ENCODE measurements at places on chromosomes 12 and 14.
A peak's percentile ranks its signal among the peaks of the same experiment; 100 is the strongest.

GRCh38 chr14:76203086-76204001, 51.6 kb downstream of the GPATCH2L start:
- peak; percentile 99 for DNase-seq

DNA sequence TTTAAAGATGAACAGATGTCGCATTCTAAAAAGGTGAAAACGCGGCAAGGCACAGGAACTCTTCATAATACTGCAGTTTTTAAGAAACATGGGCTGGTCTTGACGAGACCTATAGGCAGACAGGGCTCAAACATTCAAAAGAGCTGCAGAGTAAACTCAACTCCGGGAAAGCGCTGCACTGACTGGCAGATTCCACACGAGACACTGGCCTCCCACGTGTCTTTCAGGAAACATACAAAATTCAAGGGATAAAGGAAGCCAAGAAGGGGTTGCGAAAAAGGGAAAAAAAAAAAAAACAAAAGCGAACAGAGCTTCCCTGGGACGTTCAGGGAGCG, 614 bp upstream of the ARF6 start:
- peak; percentile 96 for DNase-seq

GRCh38 chr12:20510811-20511210, 142.5 kb downstream of the PDE3A start:
- no peak for DNase-seq

DNA sequence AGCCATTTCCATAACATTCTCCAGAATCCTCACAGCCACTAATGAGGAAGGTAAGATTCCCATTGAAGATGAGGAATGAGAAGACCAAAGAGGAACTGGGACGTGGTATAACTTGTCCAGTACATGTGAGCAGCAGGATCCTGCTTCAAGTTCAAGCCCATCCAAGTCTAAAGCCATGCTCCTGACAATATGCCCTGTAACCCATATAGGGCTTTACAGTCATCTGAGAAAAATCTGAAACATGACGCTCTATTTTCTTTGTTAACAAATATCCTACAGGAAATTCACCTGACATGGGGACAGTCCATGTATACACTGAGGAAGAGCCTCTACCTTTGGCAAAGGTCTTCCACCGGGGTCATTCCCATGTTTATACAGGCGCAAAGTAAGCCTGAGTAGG, 3.1 kb upstream of the ACTR6 start:
- DNase-seq = no peak

GRCh38 chr14:104137297-104138097, 890 bp upstream of the KIF26A start:
- peak; percentile 63 for DNase-seq

GRCh38 chr12:22743700-22744099, 118.7 kb downstream of the ETNK1 start:
- no peak for DNase-seq

DNA sequence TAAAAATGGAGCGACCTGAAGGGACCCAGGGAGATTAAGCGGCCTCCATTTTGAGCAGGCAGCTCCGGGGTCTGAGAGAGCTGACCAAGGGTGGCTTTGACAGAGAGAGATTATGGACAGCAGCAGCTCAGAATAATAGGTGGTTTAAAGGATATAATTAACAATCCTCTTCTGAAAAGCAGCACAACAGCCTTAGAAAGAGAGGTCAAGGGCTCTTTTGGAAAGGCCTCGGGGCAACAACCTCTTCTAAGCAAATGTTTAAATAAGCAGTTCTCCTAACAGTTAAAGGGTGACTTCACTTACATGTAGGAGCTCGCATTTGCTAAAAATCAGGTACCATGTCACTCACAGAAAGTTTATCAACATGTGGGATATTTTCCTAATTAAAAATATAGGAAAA, 87.2 kb upstream of the FRMD6 start:
- no peak for DNase-seq

GRCh38 chr12:102234599-102234998, 37.0 kb upstream of the PMCH start:
- no peak for DNase-seq

DNA sequence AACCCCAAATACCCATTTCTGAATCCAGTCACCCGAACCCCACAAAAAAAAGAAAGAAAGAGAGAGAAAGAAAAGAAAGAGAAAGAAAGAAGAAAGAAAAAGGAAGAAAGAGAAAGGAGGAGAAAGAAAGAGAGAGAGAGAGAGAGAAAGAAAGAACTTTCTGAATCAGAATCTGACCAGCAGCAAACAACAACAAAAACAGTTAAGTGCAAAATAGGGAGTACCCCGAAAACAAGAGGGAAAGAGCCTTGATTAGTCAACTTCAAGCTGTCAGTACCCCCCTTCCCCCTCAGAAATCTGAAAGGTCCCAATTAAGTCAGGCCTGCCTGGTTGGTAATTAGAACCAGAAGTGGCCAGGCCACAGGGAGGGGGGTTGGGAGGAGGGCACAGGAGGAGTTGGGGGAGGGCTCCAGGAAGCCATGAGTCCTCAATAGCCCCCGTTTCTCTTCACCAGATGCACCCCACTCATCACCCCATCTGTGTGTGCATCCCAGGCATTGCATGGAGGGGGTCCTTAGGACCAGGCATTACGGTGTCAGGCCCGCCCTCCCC, 9.8 kb downstream of the RARG start:
- DNase-seq = no peak

GRCh38 chr12:87439990-87440827, 589.0 kb downstream of the C12orf50 start:
- DNase-seq = peak; percentile 94

DNA sequence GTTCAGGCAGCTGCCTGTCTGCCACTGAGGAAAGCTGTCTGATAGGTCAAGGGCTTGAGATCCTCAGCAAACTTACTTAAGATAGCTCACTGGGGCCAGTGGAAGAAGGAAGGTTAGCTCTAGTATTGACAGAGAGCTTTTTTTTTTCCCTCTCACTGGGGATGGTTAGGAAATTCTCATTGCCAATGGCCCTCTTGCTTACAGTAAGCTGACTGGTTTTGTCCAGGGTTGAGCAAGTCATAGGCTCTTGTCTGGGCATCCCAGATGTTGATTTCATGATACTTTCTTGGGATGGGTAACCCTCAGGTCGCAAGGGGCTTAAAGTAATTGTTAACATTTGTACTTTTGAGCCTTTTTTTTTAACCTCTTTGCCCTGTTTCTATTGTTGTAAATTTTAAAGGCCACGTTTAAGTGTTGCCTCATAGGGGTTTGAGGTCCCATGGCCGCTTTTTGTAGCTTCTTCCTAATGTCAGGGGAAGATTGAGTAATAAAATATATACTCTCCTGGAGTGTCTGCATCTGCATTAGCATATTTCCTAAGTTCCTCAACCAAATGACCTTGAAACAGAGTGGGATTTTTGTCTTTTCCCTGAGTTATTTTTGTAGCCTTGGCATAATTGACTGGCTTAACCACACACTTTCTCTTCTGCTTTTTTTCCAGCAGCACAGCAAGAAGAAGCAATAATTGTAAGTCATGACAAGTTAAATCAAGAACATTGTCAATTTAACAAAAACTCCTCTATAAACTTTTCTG, 716.0 kb downstream of the LRFN5 start:
- no peak for DNase-seq

DNA sequence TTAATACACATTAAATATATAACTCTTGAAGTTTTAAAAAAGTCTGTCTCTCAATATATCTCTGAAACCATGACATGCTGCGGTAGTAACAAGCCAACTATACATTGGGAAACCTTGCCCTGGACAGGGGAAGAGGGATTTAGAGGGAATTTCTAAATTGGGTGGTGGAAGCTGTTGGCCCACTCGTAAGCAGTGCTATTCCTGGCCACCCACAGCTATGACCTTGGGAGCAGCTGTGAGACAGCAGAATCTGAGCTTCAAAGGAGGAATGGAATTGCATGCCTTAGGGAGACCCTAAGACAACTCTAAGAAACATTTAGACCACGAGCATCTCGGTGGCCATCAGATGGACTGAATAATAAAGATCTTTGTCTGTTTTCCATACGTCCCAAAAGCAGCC, 15.8 kb upstream of the GCH1 start:
- no peak for DNase-seq

DNA sequence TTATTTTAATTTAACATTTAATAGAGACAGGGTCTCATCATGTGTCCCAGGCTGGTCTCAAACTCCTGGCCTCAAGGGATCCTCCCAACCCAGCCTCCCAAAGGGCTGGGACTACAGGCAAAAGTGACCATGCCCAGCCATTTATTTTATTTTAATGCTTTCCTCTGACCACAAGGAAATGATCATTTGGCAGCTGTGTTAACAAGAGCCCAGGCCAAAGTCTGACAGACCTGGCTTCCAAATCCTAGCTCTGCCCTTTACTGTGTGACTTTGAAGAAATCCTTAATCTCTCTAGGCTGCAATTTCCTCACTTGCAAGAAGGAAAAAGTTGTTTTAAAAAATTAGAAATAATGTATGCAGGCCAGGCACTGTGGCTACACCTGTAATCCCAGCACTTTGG, 16.7 kb upstream of the GCH1 start:
- DNase-seq = no peak

DNA sequence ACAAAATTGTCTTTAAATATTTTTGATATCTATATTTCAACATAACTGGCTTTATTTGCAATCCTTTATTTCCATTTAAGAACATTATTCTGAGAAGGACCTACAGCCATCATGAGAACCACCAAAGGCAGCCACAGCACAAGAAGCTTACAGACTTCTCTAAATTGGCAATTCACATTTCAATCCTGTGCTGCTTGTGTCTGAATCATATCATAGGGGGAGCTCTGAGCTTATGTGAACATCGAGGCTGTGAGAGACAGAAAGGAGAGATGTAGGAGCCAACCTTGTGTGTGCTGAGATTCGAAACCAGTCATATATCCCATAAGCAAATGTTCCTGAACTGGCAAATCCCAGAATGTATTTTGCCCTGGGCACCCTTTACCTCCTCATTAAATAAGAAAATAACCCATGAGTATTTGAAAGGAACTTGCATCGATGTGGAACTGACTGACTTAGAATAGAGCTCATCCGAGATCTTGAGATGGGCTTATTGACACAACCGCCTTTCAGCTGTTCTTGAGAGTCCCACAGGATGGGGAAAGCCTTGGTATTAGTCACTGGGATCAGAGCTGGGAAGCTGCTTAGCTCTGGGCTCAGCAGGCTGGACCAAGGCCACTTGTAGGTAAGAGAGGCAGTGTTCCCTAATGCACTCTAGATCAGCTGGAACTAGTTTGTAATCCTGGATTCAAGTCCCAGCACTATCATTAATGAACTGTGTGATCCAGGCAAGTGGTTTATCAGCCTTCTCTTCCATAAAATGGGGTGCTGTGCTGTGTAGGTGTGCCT, 329.8 kb downstream of the CACNA1C start:
- DNase-seq = peak; percentile 26

GRCh38 chr12:81222846-81223592, 145.1 kb downstream of the ACSS3 start:
- no peak for DNase-seq

DNA sequence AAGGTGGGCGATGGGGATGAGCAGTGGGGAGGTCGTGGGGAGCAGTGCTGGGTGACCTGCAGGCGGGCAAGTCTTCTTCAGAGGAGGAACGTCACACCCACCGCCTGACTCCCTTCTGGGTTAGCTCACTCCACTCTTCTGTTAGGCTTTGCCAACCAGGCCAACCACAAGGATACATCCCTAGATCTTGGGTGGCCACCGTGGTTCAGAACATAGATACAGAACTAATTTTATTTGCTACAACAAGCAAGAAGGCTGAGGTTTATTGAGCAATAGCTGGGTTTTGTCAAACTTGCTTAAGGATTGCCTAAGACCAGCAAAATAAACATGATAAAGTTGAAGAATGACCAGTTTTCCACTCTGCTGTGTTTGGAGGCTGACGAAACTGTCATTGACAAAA, 109.4 kb downstream of the DACT1 start:
- peak; percentile 96 for DNase-seq

- DNase-seq = no peak
Observed at GRCh38 chr12:41162461-41162860, 25.7 kb upstream of the PDZRN4 start.

DNA sequence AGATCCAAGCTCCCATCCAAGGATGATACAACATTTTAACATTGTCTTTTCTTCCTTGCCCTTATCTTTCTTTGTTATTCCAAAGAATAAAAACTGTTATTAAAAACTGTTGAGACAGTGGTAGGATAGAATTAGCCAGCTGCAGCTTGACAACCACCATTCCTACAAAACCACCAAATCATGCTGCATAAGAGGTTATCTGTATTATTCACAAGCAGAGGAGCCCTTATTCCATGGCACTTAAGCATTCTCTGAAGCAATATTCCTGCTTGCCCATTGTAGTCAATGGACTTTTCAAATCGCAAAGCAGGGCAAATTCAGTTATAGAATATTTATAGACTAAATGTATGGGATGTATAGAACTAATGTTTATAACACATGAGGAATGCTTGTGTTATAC, 3.4 kb downstream of the ABCD2 start:
- no peak for DNase-seq

- peak; percentile 13 for DNase-seq
Observed at GRCh38 chr12:111304642-111305071, 64.2 kb downstream of the PHETA1 start.

- no peak for DNase-seq
Observed at GRCh38 chr12:60094436-60094835, 498.6 kb downstream of the SLC16A7 start.

DNA sequence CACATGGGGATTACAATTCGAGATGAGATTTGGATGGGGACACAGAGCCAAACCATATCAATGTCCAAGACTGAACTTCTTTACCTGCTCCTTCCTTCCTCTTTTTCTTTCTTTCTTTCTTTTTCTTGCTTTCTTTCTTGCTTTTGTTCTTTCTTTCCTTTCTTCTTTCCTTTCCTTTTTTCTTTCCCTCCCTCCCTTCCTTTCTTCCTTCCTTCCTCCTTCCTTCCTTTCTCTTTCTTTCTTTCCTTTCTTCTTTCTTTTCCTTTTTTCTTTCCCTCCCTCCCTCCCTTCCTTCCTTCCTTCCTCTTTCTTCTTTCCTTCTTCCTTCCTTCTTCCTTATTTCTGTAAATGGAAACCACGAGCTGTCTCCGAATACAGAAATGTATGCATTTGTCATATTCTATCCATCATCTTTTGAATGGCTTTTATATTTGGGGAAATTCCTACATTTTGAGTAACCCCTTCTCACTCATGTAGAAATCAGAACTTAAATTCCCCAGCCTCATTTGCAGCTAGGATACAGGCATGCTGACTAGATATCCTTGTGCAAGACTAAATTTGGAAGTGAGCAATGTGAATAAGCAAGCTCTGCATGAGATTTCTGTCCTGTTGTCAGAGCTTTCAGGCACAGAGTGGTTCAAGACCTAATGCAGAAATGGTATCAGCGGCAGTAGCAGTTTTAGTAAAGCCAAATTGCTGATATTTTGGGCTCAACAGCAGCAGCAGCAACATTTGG, 11.5 kb downstream of the GPR33 start:
- DNase-seq = peak; percentile 11

DNA sequence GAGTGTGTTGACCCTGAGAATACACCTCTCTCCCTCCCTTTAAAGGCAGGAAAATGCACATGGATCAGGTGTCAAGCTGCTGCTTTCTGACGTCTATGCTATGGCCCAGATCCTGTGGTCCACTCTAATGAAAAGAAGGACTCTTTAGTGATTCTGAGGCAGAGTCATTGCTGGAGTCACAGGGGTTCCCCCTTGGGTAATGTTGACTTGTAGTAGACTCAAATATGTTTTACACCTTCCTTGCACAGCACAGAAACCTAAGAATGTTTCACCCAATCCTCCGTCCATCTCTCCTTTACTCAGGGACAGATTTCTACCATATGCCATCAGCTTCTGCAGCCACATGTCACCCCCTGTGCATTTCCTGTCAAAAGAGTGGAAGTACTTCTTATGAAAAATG, 525.4 kb downstream of the TMEM121 start:
- no peak for DNase-seq

Measured in choroid plexus epithelial cell (primary cell).